ENCODE measurements at places on chromosomes 6 and 20.

GRCh38 chr20:35974256-35974655 lies 5.9 kb downstream of the CNBD2 start:
- no peak for DNase-seq

- no peak for DNase-seq
These were observed 57.6 kb downstream of the TCP11 start for GRCh38 chr6:35083507-35083906.

GRCh38 chr20:60071965-60072364 lies 113.7 kb downstream of the CDH26 start:
- no peak for DNase-seq

DNA sequence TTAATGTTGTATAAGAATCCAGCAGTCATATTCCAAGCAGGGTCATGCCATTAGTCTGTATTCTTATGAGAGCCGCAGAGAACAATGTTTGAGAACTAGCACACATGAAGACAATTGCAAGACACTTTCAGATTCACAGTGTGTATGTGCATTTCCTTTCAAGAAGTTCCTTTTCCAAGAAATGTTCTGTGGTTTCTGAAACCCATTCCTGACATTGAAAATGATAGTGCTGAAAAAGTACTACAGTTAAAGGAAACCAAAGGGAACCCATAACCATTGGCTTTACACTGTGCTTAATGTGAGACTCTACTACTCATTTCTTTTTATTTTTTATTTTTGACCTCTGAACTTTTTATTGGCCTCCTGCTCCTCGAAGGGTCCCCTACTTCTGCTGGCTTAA lies 4.2 kb upstream of the CALHM6 start:
- DNase-seq, result no peak

DNA sequence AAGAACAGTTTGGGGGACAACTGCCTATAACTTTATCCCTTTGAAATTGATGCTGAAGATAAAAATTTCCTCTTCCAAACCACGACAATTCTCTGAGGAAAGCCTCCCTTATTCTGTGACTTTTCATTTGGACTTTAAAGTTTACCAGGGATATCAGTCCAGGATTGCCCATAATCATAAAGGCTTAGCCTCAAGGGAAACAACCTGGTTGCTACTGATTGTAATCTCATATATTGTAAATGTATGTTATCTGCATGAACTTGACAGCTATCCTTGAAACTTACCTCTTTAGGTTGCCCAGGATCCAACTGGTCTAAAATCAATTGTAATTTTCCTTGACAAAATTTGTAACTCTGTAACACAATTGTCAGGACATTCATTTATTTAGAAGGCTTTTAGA lies 23.8 kb downstream of the TBC1D32 start:
- DNase-seq, result no peak

GRCh38 chr20:50645253-50646068 lies 45.9 kb downstream of the RIPOR3 start:
- DNase-seq, result no peak

- no peak for DNase-seq
These were observed 5.0 kb upstream of the CAP2 start for GRCh38 chr6:17388365-17388764.

DNA sequence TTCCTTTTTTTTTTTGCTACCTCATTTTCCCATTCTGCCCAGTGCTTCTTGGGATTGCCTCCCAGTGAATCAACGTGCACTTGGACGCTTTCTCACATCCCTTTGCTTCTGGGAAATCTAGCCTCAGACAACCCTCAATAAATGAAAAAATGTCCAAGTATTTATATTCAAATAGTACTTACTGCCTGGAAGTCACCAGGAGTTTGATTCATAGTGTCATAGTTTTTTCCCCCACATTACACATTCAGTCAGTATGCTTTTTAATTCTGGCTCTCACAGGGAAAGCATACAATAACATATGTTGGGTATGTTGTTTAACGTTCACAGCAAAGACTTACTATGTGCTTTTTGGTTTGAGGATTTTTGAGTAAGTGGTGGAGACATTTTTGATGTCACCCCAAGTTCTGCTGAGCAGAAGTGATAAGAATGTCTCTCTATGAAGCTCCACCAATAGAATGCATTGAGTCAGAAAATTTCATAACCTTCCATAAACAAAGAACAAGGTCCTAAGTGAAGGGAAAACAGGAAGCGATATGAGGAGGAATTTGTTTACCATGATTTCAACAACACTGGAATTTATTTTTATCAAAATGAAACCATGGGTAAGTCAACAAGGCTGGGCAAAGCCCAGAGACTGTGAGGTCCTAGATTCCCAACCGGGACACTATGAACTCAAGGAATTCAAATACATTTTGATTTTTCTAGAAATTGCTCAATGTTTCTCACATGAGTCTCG lies 301.2 kb upstream of the BMP2 start:
- DNase-seq, result no peak

- no peak for DNase-seq
These were observed 76.9 kb downstream of the FIG4 start for GRCh38 chr6:109767961-109768360.

DNA sequence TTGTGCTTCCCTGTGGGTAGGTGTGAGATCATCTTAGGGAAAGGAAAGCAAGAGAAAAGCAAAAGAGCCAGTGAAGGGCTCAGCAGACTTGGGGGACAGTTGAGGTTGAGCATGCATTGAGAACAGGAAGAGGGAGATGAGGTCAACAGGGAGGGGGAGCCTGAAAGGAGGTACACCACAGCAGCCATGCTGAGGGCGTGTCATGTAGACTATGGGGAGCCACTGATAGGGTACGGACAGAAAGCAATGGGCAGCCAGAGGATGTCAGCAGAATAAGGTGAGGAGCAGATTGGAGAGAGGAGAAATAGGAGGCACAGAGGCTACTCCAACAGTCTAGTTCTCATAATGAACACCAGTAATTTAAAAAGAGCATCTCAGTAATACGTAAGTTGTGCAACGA lies 351.1 kb upstream of the HTR1E start:
- no peak for DNase-seq

All from stimulated activated CD4-positive, alpha-beta T cell treated with anti-CD3 and anti-CD28 coated beads, Interleukin-2, amount 100 ng/mL, for 48 hours (primary cell).